Stomach (tissue), 19 donors: ENCODE measurements at places on chromosomes 7 and 10.

DNA sequence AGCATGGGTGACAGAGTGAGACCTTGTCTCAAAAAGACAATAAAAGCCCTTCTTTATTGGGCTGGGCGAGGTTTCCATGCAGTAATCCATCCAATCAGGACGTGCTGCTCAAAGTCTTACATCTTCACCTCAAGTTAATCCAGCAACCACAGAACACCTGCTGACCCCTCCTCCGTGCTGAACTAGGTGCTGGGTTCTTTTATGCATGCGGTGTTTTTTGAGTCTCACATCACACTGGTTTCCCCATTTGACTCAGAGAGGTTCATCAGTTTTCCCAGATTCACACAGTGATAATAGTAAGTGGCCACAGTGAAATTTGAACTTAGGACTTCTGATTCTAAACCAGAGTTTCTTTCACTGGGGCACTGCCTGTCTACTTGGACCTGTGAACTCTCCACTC, 58.3 kb upstream of the GTF2I start:
- no peak for DNase-seq

GRCh38 chr10:97197030-97197500, 11.3 kb upstream of the SLIT1 start:
- DNase-seq, result no peak

- peak; percentile 33 for DNase-seq
These were observed 52.3 kb upstream of the MYL10 start for GRCh38 chr7:101681170-101682007.

GRCh38 chr7:151168787-151169162, 1.3 kb upstream of the GBX1 start:
- DNase-seq, result peak; percentile 13

GRCh38 chr7:47724335-47724982, 142.5 kb upstream of the TNS3 start:
- DNase-seq, result peak; percentile 62
